ENCODE measurements at places on chromosomes 7 and 10. TPM values are rescaled to one million over a fixed set of nuclear protein-coding genes. Genes with fewer than 3 reads are reported as not detected.

DNA sequence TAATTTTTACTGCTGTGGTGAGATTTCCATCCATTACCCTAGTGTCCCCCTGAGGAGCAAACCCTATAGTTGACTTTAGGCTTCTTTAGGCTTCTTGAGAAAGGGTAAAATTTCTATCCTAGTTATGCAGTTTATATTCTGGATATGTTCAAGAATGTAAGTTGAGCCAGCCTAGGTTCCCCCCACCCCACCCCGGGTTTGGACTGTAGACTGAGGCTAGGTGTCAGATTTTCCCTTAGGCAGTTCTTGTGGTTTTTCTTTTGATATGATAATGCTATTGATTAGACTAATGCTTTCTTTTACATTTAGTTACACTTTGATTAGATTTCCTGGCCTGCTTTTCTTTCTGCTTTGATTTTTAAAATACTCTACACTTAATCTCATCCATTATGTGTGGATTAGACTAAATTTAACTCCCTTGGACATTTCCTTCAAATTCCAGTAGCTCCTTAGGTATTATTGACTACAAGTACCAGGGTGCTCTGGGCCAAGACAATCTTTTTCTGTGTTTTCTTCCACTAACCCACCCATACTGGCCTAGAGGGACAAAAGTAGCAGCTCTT lies 37.7 kb downstream of the NRF1 start:
- no peak for DNase-seq

DNA sequence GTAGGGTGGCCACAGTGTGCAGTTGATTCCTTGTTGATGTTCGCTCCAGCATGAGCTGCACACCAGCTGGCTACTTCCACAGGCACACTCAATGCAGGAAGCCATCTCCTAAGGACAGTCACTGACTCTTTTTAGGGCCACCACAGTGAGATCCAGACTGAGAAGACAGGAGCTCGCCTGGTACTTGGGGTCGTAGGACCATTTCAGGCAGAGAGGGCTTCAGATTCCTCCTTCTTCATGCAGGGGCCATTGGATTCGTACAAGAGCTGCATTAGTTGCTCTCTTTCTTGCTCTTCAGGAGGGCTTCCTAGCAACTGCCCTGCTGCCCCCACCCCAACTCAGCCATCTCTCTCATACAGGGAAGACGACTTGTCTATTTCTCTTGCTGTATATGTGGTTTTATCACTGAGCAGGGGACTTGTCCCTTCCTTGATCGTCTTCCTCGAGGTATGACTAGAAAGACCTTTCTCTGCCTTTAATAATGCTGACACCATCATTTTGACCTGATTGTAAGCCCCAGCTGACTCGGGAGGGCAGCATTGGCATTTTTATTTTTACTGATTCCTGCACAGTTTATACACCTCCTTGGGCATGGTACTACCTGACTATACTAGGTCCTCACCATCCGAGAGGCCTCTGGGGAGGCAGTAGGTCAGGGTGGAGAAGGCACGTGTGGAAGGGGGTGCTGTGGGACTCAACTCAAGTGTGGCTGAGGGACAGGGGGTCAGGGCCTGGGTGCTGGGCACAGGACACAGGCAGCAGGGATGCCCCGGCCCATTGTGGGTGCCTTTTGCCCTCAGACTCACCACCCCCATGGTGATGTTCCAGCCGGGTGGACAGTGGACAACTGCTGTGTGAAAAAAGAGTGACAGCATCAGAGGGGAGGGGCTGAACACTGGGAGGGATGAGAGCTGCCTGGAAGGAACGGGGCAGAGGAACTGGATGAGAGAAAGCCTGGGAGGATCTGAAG lies 136.7 kb upstream of the ZNF746 start:
- no peak for DNase-seq

DNA sequence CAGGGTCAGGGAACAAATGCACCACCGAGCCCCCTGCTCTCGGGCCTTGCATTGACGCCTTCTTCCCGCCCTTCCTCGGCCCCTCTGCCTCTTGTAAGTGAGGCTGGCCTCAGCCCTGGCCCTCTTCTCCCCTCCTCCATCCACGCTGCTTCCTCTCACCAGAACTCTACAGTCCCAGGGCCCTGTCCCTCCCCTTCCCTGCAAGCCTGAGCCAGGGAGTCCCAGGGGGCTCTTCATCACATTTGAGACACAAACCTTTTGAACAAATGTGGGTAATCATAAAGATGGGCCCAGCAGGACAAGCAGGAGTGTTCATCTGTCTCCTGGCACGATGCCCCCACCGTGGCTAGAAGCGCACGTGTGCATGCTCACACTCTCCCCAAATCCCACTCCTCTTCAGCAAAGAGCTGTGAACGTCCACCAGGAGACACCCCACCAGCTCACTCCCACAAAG lies 57.7 kb downstream of the SLIT1 start:
- no peak for DNase-seq

GRCh38 chr10:61313460-61313859 lies 139.7 kb downstream of the TMEM26 start:
- no peak for DNase-seq

- no peak for DNase-seq
Observed at GRCh38 chr7:111010798-111011197, 80.1 kb upstream of the LRRN3 start.

DNA sequence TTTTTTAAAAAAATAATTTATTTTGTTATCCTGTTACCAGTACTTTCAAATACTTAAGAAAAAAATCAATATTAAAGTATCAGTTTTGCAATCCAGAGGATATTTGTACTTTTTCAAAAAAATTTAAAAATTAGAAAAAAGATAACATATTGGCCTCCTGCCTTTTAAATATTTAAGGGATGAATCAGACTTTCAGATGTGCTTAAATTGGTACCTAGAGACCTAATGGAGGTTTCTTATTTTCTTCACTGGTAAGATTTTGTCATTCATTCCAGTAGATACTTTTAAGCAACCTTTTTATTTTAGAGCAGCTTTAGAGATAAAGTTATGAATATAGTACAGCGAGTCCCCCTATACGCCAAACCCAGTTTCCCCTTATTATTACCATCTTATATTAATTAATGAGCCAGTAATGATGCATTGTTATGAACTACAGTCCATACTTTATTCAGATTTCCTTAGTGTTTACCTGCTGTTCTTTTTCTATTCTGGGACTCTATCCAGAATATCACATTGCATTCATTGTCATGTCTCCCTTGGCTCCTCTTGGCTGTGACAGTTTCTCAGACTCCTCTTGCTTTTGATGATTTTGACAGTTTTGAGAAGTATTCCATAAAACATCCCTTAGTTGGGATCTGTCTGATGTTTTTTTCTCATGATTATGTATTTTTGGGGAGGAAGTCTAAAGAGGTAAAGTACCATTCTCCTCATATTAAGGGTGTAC lies 34.2 kb downstream of the BICC1 start:
- no peak for DNase-seq

DNA sequence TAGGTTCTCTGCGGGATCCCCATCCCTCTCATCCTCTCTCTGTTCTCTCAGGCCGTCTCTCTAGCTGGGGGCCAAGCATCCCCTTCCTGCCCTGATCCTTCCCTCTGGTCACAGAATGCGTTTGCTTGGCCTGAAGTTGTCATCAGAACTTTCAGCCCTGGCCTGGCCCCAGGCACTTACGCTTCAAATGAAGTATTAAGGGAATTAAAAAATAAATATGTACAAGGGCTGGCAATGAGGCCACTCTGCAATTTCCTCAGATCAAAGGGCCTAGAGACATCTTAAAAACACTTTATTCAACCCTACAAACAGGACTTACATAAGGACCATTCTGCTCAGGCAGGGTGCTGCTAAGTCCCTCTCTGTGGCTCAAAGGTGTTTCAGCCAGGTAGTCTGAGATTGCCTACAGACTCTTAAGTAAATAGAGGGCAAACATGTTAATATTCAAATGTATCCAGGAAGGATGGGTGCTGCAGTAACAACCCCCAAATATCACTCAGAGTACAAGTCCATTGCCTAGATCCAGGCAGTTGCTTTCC lies 16.0 kb downstream of the SFTPD start:
- DNase-seq, result no peak

DNA sequence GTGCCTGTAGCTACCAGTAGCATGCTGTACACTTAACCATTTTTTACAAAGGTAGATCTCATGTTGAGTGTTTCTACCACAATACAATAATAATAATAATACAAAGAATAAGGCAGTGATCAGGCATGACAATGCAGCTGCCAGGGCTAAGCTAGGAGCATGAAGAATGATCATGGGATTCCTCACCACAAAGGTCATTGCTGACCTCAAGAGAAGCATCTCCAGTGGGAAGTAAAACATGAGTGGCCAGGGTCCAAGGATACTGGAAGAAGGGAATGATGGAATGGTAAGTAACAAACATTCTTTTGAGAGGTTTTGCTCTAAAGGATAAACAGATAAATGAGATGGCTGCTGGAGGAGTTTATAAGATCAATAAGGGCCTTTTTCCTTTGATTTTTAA lies 591.1 kb downstream of the TNS3 start:
- no peak for DNase-seq

DNA sequence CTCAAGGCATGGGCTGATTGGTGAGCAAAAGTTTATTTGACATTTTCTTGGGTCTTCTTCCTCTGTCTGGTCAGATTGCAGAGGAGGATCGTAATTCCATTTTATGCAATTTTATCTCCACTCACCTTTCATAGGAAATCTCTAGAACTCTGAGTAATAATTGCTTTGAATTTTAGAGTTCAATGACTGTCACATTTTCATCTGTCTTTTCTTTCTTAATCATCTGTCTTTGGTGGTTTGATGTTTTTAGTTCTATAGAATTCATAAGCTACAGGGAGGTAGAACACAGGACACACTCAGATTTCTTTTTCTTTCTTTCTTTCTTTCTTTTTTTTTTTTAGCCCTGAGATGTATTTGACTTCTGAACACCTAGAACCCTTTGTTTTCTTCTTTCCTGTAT lies 11.6 kb downstream of the GATA3 start:
- no peak for DNase-seq

- DNase-seq, result no peak
Observed at GRCh38 chr10:62077330-62078015, 176.0 kb downstream of the ARID5B start.

- DNase-seq, result no peak
Observed at GRCh38 chr7:150829426-150829825, 22.9 kb upstream of the AOC1 start.

DNA sequence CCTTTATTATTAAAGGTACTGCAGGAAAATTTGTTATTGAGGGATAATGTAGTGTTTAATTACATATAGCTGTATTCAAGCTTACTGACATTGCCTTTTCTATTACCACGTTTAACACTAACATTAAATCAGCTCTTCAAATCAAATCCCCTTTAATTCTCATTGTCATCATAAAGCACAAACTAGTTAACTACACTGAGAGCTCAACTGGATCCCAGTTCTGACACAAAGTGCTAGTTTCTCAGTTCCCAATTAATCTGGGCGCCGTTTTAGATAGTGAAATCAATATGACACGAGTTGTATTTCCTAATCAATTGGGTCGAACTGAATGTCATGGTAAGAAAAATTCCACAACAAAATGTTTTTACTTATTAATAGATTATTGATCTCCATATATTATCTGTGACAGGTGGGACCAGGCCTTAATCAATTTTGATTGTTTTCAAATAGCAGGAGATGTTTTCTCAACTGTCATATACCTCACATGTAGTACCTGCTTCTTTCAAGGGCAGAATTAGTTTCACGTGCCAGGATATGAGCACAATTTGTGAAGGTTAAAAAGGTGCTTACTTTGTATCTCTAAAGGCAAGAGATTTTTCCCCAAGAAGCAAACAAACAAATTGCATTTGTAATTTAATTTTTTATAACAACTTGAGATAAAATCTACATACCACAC lies 71.0 kb downstream of the AASS start:
- DNase-seq, result no peak

DNA sequence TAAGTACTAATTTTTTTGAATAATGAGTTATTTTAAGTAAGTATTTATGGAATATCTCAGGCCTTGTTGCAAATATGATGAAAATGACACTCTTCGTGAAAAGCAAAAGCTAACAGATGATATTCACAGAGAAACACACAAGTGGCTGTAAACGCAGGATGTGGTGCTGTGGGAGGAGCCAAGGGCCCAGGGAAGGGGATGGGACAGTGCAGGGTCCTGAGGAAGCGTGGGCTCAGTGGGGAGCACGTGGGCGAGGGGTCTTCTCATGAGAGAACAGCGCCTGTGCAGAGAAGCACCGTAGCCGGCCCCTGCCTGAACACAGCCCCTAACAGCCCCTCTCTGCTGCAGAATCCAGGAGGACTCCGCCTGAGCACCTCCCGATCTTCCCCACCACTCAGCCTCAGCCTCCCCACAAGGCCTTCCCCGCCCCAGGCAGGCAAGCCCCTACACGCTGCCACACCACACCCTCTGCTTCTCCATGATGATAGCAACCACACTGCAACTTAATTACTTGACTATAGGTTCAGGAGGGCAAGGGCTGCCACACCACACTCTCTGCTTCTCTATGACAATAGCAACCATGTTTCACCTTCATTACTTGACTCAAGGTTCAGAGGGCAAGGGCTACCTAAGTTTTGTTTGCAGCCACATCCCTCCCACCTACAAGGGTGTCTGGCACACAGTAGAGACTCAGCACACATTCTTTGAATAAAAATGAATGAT lies 152.6 kb upstream of the RNF32 start:
- no peak for DNase-seq

DNA sequence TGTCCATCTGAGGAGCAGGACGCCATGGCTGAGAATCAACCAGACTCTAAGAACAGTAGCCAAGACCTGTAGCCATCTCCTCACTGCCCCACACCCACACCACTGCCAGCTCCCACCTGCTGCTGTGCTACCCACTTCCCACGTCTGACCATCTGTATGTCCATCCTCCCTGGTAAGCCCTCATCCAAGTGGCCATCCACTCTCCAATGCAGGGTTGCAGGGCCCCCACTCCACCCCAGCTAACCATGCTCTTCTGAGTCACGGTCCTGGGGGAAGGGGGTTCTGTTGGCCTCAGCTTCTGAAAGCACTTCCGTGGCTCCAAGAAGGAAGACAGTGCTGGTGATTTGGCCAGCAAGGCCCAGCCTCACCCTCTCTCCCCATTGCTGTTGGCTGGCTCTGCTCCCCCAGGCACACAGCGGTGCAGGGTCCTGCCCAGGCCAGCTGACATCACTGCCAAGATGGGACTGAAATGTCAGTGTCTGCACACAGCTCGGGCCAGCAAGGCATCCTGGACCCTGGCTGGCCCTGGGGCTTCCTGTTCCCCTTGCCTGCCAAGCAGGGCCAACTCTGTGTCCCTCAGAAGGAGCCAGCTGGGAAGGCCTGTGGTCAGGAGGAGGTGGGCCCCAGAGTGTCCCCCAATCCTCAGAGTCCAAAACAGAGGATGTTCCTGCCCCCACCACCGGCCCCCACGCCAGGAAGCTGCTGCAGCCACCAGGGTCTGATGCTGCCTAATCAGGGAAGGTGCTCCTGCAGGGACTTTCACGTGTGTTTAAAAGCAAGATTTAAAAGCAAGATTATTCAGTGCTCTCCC lies 17.5 kb downstream of the RASGEF1A start:
- DNase-seq, result no peak

DNA sequence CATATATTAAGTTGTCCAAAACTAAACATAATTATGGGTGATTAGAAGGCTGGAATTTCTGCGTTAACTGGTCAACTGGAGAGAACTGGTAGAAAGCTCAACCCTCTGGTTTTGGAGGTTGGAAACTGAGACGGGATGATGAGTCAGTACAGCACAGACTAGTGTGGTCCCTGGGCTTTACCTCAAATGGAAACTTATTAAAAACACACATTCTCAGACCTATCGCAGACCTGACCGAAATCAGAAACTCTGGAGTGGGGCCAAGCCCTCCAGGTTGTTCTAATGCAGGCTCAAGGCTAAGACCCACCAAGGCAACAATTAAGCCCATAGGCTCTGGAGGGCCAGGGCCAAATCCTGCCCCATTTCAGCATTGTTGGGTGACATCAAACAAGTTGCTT lies 136.9 kb downstream of the KCNMA1 start:
- DNase-seq, result no peak

The DDC gene
- total RNA-seq, result not detected

The GCK gene
- total RNA-seq, result 0.87 TPM

The DGKB gene
- total RNA-seq, result not detected

The ADRB1 gene
- not detected for total RNA-seq

The SHOC2 gene
- total RNA-seq, result 130 TPM
